Daoy (cell line): ENCODE measurements at places on chromosomes 12 and 14.

- no peak for DNase-seq
Measured at GRCh38 chr12:60501124-60501729, 905.4 kb downstream of the SLC16A7 start.

GRCh38 chr12:131432532-131433260, 278.2 kb upstream of the SFSWAP start:
- no peak for DNase-seq

GRCh38 chr12:59085690-59086089, 165.4 kb upstream of the LRIG3 start:
- DNase-seq, result no peak

DNA sequence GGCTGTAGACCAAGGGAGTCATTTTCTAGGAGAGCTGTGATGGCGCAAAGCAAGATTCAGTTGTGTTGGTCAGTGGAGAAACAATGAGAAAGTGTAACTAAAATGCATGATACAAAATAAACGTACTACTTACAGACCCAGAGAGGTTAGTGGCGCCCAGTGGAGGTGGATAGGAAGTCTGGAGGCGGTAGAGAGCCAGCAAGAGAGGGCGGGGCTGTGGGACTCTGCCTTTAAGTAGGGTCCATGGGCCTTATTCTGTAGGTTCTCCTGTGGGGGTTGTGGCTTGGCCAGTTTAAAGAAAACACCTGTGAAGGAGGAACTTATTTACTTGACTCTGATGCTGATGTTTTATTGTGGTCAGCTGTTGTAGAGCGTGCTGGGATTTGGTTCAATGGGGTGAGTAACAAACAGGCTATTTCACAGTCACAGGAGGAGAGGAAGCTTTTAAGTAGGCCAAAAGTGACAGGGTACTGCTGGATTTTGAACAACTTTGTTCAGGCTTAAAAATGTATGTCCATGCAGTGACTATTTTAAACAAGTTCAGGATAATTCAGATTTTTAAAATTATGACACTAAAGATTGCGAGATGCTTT, 1097.7 kb downstream of the TMTC2 start:
- no peak for DNase-seq

- no peak for DNase-seq
Measured at GRCh38 chr14:51845811-51846210, 14.6 kb upstream of the GNG2 start.

DNA sequence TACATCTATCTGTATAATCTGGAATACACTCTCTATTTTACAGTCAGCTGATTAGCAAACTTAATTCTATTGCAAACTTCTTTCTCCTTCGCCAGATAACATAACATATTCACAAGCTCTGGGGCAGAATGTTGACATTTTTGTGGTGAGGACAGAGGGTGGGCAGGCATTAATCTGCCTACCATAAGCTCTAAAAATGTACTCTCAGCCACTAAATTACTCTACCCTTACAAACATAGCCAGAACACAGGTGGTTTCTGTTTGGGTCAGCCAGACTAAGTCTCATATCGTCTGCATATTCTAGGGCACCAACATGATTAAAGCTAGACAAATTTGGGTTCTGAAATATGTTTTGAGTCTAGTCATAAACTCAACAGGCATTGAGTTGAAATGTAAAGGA, 90.1 kb downstream of the SLC6A15 start:
- DNase-seq, result no peak

GRCh38 chr14:72547999-72548398, 345.9 kb downstream of the DPF3 start:
- peak; percentile 32 for DNase-seq

DNA sequence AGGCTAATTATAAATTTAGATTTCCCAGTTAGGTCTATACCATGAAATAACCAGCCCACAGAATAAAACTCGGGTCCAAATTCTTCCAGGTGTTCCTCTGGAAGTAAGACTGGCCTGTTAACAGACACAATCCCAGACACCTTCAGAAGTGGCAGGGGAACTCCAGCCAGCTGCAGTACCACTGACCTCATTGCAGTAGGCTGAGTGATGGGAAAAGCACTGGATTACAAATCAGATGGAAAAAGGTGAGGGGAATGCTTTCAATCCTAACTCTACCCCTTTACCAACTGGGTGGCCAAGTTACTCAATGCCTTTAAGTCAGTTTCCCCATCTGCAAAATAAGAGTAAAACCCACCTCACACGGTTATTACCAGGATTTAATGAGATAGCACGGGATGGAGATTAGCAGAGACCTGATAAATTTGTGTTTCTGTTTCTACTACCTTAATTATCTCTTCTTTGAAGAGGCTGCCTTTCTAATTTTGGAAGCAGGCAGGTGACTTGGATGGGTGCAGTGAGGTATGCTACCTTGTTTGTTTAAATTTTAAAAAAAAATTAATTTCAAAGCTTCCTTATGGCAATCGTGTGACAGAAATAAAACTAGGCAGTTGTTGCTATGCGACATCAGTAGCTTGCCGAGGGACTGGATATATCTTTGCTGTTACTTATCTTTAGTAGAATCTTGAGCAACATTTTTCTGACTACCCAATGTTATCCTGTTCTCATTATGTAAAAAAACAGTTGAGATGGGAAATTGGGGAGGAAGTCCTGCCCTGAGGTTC, 167.3 kb upstream of the GRIN2B start:
- DNase-seq, result no peak

DNA sequence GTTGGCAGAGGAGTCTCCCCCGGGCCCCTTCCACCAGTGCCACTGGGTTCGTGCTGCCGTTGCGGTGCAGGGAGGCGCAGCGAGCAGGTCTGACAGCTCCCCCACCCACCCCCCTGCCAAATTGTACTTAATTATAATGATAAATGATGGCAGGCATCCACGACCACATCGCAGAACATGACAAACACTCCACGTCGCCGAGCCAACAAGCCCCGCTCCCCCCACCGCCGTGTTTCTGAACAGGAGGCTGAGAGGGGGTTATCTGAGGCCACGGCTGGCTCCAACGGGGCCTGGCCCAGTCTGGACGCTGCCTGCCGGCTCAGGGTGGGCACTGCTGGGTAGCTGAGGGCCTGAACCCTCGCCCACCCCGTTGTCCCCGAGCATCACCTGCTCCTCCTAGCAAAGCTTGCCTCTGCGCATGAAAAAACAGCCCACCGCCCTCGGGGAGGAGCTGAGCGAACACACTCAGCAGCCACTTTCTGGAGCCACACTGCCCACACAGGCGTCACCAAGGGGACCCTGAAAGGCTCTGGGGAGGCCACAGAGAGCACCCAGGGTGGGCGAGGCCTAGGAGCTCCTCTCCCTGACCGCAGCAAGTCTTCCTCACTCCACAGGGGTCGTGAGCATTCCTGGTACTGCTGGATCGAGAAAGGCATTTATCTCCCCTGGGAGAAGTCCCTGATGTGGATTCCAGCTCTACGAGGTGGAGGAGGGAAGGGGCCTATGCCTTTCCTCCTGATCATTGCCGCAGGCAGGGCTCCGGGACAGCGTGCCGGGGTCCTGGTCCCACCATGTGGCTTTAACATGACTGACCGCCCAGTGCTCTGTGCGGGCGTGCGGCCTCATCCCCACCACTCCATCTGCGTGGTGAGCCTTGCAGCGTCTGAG, 35.4 kb upstream of the DIO3 start:
- DNase-seq, result no peak

GRCh38 chr12:25051171-25051570, 102.3 kb upstream of the BCAT1 start:
- DNase-seq, result no peak

DNA sequence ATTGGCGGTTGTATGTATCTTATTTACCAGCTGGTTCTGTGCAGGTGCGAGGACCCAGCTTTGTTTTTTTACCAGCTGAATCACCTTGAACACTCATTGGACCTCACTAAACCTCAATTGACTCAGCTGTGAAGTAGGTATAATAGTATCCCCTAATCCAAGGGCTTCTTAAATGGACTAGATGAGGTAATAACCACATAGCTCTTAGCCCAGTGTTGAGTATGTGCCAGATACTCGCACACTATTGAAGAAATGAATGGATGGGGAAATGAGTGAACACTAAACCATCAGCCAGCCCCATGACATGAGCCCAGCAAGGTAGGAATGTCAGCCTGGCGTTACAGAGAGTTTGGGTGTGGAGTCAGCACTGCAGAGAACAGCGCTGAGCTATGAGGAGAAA, 79.7 kb downstream of the RIMBP2 start:
- peak; percentile 61 for DNase-seq

- no peak for DNase-seq
Measured at GRCh38 chr12:124130691-124131591, 157.9 kb downstream of the ZNF664 start.

DNA sequence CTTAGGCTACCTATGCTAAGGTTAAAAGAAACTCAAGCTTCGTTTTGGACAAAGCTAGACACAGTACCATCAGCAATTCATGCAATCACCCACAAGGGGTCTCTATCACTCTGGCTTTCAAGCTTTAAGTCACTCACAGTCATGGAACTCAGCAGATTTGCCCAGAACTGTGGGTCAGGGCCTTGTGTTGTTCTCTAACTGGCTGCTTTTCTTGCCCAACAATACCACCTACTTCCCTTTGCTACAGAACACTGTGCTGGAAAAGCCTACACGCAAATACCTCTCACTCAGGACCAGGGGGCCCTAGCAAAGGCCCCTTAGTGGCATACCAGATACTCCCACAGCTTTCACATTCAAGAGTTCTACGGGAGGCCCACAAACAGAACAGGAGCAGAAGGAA, 9.1 kb downstream of the NEMP1 start:
- peak; percentile 62 for DNase-seq

GRCh38 chr12:65637150-65637549, 187.1 kb upstream of the HMGA2 start:
- no peak for DNase-seq

- no peak for DNase-seq
Measured at GRCh38 chr12:2027351-2027750, 23.1 kb upstream of the DCP1B start.

DNA sequence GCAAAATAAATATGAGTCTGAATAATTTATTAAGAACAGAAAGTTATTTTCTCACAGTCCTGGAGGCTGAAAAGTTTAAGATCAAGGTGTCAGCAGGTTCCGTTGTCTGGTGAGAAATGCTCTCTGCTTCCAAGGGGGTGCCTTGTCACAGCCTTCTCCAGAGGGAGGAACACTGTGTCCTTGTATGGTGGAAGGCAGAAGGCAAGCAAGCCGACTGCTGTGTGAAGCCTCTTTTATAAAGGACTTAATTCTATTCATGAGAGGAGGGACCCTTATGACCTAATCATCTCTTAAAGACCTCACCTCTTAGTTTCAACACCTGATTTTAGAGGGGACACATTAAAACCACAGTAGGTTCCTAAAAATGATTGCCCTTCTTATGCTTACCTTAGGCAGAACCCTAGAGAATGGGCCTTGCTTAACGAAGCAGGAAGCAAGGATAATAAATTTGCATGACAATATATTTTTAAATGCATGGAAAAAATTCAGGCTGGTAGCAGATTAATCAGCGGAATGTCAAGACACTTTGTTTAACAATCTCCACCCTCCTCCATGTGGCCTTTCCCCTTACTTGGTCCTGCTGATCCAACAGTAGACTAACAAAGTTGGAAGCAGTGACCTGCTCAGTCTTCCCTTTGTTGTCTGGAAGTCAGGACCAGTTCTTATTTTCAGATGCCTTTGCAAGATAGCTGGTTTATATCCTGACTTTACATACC, 154.9 kb downstream of the DYRK2 start:
- DNase-seq, result no peak
